ENCODE measurements at places on chromosomes 16 and 17.

- DNase-seq, result no peak
Measured at GRCh38 chr17:36136439-36136838, 32.8 kb downstream of the CCL4 start.

- peak; percentile 96 for DNase-seq
Measured at GRCh38 chr17:64358261-64358788, 32.3 kb downstream of the PECAM1 start.

DNA sequence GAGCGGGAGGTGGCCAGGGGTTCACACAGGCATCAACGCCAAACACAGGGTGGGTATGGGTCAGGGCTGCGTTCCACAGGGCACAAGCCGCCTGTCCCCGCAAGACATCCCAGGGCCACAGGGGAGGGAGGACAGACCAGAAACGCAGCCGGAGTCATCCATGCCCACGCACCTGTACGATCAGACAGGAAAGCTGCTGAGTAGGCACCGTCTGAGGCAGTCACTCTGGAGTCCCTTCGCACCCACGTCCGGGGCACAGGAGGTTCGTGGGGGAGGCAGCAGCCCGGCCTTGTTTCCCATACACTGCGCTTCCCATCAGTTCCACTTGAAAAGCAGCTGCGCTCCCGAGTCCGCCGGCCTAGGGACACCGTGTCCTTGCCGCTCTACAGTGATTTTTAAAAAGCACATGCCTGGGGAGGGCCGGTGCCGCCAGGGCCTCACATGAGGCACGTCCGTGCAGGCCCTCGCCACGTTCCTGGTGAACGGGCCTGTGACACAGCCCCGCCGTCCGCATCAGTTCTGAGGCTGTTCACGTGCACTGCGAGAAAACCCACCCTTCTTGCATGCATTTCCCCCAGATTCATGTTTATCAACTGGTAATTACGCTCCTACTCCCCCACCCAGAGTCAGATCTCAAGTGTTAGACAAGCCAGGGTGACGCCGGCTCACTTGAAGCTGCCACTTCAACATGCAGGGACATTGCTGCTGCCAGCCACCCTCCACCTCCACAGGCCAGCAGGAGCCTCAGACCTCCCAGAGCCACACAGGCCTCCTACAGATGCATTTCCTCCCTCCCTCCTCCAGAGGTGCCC is 34.8 kb downstream of the WDR45B start:
- peak; percentile 66 for DNase-seq

GRCh38 chr17:30476726-30477082 is 504 bp upstream of the GOSR1 start:
- DNase-seq, result no peak

Data from NCI-H1436 (cell line).